ENCODE measurements at places on chromosomes 1 and 21.

DNA sequence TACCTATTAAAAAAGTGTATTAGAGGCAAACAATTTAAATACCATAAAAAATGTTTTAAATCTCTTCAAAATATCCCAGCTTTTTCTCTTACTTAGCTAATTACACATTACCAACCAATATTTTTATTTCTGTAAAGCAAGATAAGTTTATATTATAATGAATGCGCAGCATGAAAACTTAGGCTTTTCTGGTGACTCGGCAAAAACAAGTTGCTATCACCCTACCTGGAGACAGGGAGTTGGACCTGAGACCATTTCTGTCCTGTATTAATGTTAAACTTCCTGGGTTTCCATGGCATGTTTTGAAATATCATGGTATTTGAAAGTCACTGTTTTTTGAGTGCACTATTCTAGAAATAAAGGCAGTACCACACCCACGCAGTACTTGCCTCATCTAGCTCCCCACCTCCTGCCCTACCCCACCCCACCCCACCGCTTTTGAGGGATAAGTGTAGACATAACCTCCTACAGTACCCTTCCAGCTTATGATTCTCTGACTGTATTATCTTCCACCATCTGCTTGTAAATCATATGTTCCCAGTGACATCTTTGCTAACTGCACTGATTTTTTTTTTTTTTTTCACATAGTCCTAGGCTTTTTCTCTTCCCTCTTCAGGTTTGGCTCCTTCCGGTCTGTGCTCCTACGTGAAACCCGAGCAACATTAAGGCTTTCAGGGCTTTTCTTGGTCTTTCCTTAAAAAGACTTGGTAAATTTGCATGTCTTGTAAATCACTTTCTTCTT lies 77.5 kb downstream of the PHTF1 start:
- no peak for DNase-seq

GRCh38 chr1:62746086-62746808 lies 37.7 kb upstream of the ATG4C start:
- no peak for DNase-seq

GRCh38 chr1:65894738-65895605 lies 102.3 kb downstream of the PDE4B start:
- no peak for DNase-seq

DNA sequence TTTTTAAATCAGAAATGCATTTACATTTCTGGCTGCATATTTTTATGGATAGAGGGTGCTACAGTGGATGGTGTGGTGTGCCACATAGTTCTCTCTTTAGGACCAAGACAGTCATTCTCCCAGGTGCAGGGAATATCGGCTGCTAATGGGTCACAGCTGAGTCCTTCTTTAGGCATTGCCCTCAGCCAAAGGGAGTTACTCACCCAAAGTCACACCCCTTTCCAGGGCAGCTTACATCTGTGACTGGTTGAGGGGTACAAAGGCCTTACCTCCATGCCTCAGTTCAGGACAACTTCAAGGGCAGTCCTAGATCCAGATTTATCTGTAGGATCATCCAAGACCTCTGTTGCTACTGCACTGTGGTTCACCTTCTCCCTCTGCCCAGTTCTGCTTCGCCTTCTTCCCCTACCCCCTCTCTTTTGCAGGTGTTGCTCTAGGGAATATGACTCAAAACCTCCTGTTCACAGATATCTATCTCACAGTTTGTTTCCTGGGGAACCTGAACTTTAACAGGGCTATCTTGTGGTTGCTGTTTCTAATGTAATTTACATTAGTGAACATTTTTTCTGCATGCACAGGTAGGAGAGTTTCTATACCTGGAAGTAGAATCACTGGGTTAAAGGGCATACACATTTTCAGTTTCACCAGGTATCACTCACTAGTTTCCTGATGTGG lies 413.9 kb downstream of the RPS6KC1 start:
- DNase-seq, result no peak

GRCh38 chr1:224592636-224593582 lies 23.2 kb upstream of the CNIH3 start:
- no peak for DNase-seq

DNA sequence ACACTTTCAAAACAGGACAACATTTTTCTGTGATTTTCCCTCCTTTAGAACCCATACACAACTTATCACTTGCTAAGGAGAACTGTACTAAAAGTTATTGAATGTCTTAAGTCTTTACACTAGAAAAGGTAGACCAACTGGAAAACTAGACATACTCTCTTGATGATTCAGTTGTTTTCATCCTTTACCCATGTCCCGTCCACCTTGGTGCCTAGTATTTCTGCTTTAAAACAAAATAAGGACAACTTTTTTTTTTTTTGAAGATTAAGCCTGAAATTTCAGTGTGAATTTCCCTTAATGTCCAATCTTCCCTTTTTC lies 4.5 kb downstream of the CDKN2C start:
- DNase-seq, result no peak

- DNase-seq, result no peak
Observed at GRCh38 chr1:228011721-228012311, 5.0 kb downstream of the WNT3A start.

- DNase-seq, result no peak
Observed at GRCh38 chr1:229006121-229006870, 264.6 kb upstream of the RAB4A start.

DNA sequence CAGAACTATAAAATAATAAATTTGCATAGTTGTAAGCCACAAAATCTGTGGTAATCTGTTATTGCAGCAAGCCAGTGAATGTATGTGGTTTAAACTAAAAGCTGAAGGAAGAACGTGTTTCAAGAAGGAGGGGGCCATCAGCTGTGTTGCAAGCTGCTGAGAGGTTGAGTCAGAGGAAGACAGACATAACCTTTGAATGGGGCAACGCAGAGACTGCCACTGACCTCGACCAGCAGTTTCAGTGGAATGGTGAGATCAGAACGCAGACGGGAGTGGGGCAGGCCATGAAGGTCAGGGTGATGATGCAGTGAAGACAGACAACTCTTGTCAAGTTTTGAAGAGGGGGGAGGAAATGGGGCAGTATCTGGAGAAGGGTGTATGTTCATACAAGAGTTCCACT lies 23.2 kb upstream of the QSOX1 start:
- no peak for DNase-seq

DNA sequence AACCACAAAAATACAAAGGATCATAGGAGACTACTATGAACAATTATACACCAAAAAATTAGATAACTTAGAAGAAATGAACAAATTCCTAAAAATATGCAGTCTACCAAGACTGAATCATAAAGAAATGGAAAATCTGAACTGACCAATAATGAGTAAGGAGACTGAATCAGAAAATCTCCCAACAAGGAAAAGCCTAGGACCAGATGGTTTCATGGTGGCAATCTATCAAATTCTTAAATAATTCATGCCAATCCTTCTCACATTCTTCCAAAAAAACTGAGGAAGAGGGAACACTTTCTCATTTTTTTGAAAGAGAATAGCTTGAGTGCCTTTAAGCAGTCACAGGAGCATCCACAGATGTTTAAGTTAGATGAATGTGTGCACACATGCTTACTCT lies 31.8 kb upstream of the DISP1 start:
- no peak for DNase-seq

GRCh38 chr21:34813266-34813894 lies 144.6 kb downstream of the CLIC6 start:
- DNase-seq, result no peak

DNA sequence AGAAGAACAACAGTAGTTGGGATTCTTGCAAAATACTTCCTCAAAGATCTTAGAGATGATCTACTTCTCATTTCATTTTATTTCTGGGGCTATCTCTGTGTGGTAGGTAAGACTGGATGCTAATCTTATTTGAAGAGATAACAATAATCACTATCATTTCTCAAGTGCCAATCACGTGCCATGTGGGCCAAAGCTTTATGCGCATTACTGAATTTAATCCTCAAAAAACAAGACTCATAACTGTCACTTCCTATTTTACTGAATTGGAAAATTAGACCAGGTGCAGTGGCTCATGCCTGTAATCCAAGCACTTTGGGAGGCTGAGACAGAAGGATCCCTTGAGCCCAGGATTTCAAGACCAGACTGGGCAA lies 121.7 kb downstream of the KCNN3 start:
- no peak for DNase-seq

GRCh38 chr1:71950579-71950978 lies 331.8 kb downstream of the NEGR1 start:
- no peak for DNase-seq

- DNase-seq, result peak; percentile 24
Observed at GRCh38 chr1:166489670-166490436, 323.1 kb upstream of the FAM78B start.

DNA sequence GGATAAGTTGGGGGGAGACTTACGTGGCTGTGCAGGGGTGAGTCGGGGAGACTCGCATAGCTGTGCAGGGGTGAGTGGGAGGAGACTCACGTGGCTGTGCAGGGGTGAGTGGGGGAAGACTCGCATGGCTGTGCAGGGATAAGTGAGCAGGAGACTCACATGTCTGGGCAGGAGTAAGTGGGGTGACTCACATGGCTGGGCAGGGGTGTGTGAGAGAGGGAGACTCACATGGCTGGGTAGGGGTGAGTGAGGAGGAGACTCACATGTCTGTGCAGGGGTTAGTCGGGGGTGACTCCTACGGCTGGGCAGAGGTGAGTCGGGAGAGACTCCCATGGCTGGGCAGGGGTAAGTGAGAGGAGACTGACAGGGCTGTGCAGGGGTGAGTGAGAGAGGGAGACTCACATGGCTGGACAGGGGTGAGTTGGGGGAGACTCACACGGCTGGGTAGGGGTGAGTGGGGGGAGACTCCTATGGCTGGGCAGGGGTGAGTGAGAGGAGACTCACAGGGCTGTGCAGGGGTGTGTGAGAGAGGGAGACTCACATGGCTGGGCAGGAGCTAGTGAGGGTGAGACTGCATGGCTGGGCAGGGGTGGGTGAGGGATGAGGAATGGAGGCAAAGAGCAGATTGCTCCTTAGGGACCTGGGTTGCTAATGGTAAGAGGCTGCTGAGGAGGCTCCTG lies 56.0 kb upstream of the ABCG1 start:
- no peak for DNase-seq

GRCh38 chr1:160862203-160863060 lies at the start of gene CD244:
Gene CD244 (minus strand): TSS chr1:160862887. CDS start chr1:160862677, 210 bp downstream.
- peak; percentile 27 for DNase-seq

DNA sequence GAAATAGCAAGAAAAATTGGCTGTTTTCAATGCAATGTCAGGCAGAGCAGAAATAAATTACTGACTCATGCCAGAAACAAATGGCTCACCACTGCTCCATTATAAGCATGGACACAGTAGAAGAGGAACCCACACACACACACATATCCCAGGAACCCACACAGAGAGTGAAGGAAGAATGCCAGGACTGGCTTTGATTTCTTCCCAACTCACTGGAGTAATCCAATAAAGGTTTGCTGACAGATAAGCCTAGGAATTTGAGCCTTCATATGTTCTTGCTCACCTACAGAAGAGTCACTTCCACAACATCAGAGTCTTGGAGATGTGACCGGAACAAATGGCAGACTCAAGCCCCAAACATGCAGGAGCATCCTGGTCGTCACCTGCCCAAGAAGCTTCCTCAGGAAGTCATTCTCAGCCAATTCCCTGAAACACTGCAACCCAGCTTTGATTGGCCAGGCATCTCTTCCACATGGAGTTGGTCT lies 2.2 kb downstream of the SH3BP5L start:
- no peak for DNase-seq

GRCh38 chr1:80962564-80962963 lies 838.2 kb upstream of the ADGRL2 start:
- DNase-seq, result no peak

DNA sequence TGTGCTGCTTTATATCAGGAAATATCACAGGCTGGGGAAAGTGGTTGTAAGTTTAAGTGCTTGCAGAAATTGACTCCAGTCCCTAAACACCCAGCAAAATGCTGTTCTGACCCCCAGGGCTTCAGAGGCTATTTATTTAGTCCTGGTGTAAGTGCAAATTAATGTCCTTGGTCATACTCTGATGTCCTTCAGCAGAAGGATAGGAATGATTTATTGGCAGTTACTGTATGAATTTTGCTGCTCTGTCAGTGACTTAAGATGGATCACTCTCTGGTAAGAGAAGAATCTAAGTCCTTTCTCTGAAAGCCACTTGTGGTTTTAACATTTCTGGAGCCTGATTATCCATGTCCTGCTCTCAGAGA lies 21.9 kb downstream of the FAM20B start:
- DNase-seq, result no peak

- DNase-seq, result no peak
Observed at GRCh38 chr21:34775793-34776192, 107.0 kb downstream of the CLIC6 start.

- no peak for DNase-seq
Observed at GRCh38 chr1:185110145-185110544, 46.6 kb downstream of the TRMT1L start.

DNA sequence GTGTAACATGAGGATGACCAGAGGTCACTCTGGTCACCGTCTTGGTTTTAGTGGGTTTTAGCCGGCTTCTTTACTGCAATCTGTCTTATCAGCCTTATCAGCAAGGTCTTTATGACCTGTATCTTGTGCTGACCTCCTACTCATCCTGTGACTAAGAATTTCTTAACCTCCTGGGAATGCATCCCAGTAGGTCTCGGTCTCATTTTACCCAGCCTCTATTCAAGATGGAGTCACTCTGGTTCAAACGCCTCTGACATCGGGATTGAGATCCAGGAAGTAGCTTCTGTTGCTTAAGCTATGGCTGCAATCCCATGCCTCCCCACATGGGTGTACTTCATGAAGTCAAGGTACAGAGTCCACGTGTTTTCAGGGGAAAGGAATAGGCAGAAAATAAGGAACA lies 19.9 kb downstream of the FMN2 start:
- DNase-seq, result no peak

GRCh38 chr1:180909462-180909976 lies 3.2 kb upstream of the KIAA1614 start:
- no peak for DNase-seq
